Activated naive CD8-positive, alpha-beta T cell treated with anti-CD3 and anti-CD28 coated beads for 36 hours (primary cell): ENCODE measurements at places on chromosomes 6 and 20. TPM values are rescaled to one million over a fixed set of nuclear protein-coding genes. Genes with fewer than 3 reads are reported as not detected.
A peak's percentile ranks its signal among the peaks of the same experiment; 100 is the strongest.

GRCh38 chr20:36115925-36116324, 38.6 kb upstream of the EPB41L1 start:
- DNase-seq: no peak

GRCh38 chr20:37880726-37881591, 22.0 kb upstream of the VSTM2L start:
- no peak for DNase-seq

GRCh38 chr20:54995011-54995410, 519.6 kb downstream of the DOK5 start:
- no peak for DNase-seq

- DNase-seq: no peak
These were observed 25.8 kb downstream of the SNRNP48 start for GRCh38 chr6:7615611-7616383.

DNA sequence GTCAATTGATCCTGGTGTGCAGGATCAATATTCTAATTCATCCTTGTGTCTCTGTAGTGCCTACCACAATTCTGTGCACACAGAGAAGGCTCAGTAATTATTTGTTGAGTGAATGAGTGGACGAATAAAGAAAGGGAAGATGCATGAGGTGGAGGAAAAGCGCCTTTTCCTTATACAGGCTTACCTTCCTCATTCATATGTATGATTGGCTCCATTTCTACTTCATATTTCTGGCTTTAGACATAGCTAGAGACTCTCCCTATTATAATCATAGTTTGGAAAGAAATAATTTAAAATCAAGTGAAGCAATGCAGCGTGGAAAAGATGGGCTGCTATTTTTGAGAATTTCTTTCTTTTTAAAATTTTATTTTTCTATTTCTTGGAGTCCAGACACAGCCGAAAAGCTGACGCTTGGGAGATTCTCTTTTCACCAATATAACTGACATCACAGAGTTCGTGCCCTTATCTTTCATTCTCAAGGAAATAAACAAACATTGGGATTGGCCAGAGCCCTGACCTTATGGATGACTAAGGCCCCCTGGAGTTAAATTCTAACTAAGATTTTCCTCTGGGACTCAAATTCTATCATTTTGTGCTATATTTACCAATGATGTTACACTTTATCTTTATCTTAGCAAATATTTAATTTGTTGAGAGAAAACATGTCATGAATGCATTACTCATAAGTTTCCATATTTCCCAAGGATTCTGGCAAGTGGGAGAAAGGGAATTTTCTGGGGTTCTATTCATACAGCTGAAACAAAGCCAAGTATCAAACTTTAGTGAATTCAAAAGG, 48.1 kb downstream of the PRL start:
- DNase-seq: no peak

GRCh38 chr6:20755631-20756030, 221.4 kb downstream of the CDKAL1 start:
- DNase-seq: no peak

Gene ULBP3
- total RNA-seq: 0.68 TPM

- peak; percentile 29 for DNase-seq
These were observed 3.6 kb upstream of the HINT3 start for GRCh38 chr6:125952764-125953501.

DNA sequence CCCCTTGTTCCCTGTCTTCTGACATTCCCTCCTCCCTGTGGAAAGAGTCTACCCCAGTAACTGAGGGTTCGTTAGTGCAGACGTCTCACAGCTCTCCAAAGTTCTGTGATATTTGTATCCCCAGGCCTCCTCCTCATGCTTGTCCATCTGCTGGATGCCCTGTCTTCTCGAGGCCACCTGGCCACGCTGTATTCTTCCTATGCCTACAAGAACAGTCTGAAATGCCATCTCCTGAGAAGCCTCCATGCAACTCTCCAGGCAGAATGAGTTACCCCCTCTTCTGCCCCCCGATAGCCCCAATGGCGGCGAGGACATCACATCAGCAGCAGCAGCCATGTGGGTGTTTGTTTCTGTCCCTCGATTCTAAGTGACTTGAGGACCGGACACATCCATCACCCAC, 9.3 kb downstream of the ULBP2 start:
- no peak for DNase-seq

GRCh38 chr20:46164254-46164653, 46.1 kb downstream of the CD40 start:
- no peak for DNase-seq

- no peak for DNase-seq
These were observed 3.6 kb downstream of the SOX4 start for GRCh38 chr6:21596949-21597682.
